Hematopoietic multipotent progenitor cell treated with erythropoietin and hydrocortisone succinate and interleukin-3 and kit ligand, for 8 days (in vitro differentiated cells): ENCODE measurements at places on chromosomes 11 and 22.

GRCh38 chr11:125777309-125777708 is 1.3 kb downstream of the PATE2 start:
- no peak for DNase-seq

DNA sequence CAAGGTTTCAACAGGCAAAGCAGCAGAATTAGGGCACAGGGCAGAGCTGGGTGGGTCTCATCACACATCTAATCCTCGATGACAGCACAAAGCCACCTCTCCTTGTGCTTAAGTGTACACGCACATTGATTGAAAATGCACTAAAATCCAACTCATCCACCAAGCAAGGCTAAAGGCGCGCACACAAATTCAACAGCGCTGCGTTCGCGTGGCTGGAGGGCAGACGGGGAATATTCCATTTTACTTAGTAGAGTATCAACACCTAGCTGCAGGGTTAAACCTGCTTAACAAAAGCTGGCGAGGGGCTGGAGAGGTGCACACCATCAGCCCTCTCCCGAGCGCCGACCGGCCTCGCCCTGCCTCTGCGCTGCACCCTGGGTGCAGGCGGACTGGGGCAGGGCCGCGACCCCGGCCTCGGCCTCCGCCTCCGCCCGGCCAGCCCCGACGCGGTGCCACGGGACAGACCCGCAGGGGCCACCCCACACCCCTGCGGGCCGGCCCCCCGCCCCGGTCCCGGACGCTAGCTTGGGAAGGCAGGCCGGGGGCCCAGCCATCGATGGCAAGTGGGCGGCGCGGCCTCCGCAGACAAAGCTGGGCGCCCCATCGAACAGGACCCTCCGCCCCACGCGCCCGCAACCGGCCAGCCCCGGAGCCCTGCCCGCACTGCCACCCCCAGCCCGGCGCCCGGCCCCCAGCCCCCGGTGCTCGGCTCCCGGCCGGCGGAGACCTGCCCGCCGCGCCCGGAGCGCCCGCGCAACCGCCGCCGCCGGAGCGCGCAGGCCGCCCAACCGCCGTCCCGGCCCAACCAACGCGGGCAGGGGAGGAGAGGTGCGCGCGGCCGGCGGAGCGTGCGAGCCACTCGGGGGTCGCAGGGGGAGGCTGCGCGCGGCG is 929 bp downstream of the PRDM10 start:
- peak; percentile 56 for DNase-seq

DNA sequence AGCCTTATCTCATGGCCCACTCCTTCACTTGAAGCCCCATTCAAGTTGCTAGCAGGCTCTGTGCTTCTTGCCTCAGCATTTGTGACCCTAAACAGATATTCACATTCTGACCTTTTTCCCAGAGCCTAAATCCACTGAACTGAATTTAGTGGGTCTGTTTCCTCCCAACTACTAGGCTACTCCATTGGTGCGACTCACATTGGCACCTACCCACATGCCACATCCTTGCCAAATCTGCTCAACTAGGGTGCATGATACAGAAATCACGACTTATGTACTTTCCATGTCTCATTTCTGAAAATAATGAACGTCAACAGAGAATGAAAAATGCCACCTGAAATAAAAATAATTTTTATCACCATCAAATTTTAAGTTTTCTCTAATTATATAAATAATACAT is 8.4 kb upstream of the MMP12 start:
- DNase-seq: no peak

GRCh38 chr22:25823276-25823675 is 81.3 kb downstream of the MYO18B start:
- DNase-seq: no peak

DNA sequence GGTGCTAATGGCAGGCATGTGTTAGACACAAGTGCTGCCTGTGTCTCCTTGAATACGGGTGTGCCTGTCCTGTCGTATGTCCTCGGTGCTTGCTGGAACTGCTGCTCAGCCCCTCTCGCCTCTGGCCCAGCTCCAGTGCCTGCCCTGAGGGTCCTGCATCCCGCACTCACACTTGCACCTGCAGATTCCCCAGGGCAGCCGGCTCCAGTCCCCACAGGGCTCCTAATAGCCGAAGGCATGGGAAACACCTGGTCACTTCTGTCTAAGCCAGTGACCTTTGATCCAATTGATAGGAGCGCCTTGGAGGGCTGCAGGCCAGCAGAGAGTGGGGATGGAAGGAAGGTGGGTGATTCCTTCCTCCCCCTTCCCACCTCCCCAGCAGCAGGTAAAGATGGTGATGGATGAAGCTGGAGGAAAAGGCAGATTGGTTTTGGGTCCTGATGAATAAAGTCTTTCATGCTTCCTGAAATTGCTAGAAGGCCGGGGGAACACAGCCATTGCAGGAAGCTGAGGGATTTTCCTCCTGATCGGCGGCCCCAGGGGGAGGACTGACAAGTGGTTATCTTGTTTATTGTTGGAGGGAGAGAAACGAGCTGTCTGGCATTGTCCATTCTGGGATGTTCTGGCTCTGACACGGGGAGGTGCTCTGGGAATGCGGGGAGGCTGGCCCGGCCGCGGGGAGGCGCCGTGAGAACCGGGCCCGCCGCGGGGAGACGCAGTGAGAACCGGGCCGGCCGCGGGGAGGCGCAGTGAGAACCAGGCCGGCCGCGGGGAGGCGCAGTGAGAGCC is 110.9 kb upstream of the B3GAT1 start:
- no peak for DNase-seq
